Hematopoietic multipotent progenitor cell treated with erythropoietin and hydrocortisone succinate and interleukin-3 and kit ligand, for 8 days (in vitro differentiated cells): ENCODE measurements at places on chromosomes 1 and 21.

- no peak for DNase-seq
Observed at GRCh38 chr21:42672699-42673458, 19.5 kb downstream of the PDE9A start.

- no peak for DNase-seq
Observed at GRCh38 chr1:31668303-31668883, 23.7 kb upstream of the PEF1 start.

DNA sequence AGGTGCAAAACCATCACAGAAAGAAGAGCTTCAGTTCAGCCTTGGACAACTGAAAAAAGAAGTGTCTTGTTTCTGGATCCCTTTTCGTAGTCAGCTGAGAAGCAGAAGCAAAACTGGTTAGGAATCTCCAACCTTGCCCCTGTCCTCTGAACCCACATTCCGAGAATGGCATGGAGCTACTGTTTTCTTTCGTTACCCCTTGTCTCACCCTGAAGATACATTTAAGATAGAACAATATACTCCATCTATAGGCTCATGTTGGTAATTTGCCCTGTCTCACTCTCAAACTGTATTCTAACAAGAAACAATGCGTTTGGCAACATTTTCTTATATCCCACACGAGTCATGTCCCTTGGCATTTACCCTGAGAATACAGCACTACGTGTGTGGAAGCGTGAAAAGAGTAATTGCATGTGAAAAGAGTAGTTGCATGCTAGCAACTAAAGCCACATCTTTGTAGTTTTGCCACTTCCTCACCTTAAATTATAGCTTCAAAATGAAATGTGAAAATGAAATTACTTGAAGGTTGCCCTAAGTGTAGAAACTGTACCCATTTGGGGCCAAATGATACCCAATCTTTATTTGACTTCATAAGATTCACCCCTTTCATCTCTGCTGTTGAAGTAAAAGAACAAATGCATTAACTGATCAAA is 5.3 kb downstream of the SLAMF7 start:
- no peak for DNase-seq

DNA sequence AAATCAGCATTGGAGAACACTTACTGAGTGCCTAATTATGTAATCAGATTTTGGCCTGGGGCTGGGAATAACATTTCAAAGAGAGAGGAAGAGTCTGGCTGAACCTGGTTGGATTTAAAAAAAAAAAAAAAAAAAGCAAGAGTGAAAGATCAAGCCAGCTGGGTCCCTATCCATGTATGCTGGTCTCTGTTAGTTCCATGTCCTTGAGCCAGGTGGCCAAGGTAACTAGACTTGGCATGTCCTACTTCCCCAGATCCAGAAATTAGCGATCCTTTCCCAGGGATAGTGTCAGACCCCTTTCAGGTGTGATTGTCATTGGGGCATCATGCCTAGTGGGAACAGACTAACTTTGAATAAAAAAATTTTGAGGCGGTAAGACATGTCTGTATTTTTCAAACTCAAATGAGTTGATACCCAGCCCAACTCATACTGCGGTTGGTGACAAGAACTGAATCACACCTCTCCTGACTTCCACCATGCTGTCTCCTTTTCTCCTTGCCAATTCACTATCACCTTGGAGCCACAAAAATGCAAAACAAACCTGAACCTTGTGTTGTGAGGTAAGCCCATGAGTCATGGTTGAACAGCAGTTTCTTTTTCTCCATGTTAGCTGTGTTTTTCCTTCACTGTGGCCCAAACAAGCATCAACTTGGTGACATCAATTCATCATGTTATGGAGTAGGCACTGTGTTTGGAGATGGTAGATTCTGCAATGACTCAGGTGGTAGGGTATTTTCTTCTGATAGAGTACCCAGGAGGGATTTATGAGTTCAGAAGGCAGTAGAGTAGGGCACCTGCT is 24.5 kb upstream of the PPP2R5A start:
- DNase-seq = no peak

DNA sequence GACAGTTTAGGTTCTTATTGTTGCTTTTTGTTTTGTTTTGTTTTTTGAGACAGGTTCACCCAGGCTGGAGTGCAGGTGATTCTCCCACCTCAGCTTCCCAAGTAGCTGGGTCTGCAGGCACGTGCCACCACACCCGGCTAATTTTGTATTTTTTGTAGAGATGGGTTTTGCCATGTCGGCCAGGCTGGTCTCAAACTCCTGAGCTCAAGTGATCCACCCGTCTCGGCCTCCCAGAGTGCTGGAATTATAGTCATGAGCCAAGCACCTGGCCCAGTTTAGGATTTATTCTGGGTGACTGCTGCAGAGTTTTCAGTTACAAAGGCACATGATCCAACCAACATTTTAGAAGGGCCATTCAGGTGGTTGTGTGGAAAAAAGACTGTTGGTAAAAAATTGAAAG is 102.0 kb downstream of the SPAG17 start:
- DNase-seq = no peak
